MCF 10A (cell line): ENCODE measurements at places on chromosomes 5 and 9. TPM values are rescaled to one million over a fixed set of nuclear protein-coding genes. Genes with fewer than 3 reads are reported as not detected.

SV2C gene
- not detected in 2 replicates for total RNA-seq

VAV2 gene
- 29.9 and 31.0 TPM in 2 replicates for total RNA-seq

SPINK4 gene
- total RNA-seq, result not detected in 2 replicates

IL17B gene
- total RNA-seq, result not detected in 2 replicates

DNA sequence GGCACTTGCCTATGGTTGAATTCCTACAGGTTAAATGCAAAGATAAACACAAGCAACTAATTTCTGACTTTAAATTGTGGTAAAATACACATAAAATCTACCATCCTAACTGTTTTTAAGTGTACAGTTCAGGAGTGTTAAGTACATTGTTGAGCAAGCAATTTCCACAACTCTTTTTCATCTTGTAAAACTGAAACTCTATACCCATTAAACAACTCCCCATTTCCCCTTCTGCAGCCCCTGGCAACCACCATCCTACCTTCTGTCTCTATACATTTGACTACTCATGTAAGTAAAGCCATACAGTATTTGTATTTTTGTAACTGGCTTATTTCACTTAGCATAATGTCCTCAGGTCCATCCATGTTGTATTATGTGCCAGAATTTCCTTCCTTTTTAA lies 38.5 kb upstream of the STX17 start:
- no peak for DNase-seq

PLCXD3 gene
- not detected in 2 replicates for total RNA-seq

DNA sequence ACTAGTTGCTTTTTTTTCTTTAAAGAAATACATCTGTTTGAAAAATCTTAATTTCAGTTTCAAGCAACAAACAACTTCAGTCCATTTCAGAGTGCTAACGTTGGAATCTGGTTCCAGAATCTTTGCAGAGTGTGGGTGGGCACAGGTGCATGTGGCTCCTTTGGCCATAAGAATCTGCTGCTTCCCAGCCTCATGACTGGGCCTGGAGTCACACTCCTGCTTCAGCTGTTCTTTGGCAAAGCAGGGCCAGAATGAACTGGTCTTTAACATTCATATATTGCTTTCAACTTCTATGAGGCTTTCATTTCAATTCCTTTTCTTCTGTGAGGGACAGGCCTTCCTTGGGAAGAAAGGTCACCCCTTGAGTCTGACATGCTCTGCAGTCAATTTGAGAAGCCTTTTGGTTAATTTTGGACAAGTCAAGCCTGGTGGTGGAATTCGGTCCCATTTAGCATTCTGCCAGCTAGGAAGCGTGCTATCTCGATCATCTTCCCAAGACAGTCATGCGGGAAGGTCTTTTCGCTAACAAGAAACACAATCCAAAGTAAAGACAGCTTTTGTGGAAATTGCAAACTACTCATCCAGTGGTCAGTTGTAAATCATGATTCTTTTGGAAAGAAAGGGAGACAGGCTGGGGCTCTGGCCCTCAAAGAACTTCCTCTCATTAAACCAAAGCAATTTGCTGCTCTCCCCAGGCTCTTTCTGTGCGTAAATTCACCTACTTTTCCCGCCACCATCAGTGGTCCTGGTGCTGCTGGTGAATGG lies 55.2 kb downstream of the SLC1A3 start:
- DNase-seq, result no peak

GRCh38 chr9:117247266-117247665 lies 167.6 kb downstream of the ASTN2 start:
- DNase-seq, result peak; percentile 50

PCDHGA6 gene
- total RNA-seq, result 0.44 and 0.49 TPM in 2 replicates

DNA sequence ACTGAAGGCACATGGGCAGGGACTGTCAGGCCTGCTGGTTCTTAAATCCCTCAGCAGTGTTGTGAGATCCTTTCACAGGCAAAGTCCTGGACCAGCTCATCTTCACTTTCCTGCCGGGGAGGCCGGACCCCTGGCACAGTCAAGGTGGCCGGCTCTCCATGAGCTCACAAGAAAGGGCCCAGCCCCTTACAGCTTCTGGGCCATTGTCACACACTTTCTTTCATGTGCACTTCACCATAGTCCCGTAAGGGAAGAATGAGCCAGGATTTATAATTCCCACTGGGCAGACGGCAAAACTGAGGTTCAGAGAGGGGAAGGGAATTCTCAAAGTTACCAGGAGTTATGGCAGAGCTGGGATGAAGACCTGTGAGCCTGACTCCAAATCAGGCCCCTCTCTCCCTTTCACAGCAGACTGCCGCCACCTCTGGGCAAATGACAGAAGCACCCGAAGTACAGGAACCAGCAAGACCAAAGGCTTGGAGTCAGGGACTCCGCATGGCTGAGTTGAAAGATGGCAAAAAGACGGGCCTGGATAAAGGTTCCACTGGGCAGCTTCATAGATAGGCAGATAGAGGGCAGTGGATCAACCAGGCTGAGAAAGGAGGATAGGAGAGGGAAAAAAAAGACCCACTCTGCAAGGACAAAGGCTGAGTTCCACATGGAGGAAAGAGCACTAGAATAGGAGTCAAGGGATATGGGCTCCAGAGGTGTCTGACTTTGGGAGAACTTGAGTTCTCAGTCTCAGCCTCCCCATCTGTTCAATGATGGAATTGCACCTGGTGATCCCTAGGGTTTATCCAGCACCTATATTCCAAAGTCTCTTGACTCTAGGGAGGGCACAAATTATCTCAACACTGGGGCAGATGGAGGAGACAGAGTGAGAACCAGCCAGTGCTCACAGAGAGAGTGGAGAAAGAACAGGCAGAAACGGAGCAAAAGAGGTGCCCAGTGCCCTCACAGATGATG lies 128.7 kb downstream of the PAX5 start:
- DNase-seq, result no peak

FBP2 gene
- not detected in 2 replicates for total RNA-seq

TEX48 gene
- not detected in 2 replicates for total RNA-seq

DNA sequence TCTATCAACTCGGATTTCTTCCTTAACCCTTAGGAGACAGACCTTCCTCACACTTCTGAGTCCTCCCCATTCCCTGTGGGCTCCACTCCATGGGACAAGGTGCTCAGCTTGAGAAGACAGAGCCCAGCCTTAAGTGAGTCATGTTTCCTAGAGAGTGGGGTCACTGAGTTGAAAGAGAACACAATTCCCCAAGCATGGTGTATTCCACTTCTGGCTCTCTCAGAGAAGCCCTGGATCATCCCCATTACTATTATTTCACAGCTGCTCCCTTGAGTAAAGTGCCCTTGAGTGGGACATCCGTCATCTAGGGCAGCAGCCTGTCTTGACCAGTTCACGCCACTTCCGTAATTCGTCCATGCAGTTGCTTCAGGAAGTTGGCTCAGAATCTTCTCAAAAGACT lies 604.8 kb downstream of the BNC2 start:
- DNase-seq, result peak; percentile 44
